ENCODE measurements at places on chromosomes 1 and 21. TPM values are rescaled to one million over a fixed set of nuclear protein-coding genes. Genes with fewer than 3 reads are reported as not detected.

The FCMR gene
- total RNA-seq, result not detected

DNA sequence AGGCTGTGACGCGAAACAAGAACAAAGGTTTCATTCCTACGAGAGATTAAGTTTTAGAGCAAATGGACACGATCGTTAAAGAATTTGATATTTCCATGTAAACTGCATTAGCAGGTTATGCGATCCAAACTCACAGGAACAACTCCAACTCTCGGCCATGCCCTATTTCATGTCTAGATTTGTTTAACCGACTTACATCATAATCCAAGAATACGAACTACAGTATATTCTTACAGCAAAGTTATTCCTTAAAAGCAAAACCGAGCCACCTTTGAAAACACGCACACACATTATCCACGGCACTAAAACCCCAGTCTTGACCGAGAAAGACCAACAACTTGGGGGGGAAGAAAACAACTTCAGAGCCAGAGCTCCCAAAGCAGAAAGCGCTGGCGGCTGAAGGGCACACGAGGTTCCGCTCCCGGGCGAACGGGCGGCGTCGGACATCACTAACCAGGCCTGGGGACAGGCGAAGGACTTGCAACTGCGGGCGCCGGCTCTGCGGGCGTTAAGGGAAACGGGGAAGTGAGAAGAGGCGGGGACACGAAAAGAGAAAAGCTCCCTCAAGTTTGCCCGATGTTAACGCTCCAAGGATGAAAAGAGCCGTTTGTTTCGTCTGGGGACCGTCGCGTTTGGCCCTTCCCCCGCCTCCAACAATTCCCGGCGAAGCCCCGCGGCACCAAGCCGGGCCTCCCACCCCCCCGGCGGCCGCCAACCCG is 690 bp downstream of the B3GALNT2 start:
- DNase-seq, result peak; percentile 36

DNA sequence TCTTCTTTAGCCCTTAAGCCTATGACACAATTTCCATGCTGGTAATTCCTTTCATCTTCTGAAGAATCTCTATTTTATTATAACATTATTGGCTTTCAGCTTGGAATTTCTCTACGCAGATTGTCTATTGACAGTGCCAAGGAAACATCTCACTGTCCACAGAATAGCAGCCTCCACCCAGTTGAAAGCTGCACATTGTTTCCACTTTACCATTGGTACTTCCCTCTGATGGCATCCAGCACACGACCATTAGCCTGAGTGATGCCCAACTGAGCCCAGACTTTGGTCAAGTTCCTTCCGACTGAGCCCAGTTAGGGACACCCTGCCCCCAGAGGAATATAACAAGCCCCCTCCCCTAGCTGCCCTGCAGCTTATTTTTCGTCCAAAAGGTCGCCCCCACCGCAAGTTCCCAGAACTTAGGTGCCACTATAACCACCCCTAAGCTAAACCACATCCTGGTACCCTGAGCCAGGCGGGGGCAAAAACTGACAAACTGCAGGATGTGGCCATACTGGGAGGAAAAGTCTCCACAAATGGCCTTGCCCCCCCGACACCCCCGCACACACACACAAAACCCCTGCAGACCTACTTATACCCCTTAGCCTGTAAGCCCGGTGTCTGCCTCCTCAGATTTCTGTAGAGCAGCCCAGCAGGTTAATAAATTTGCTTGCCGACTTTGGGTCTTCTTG is 13.2 kb downstream of the GBP5 start:
- no peak for DNase-seq

The TEDDM1 gene
- total RNA-seq, result not detected

DNA sequence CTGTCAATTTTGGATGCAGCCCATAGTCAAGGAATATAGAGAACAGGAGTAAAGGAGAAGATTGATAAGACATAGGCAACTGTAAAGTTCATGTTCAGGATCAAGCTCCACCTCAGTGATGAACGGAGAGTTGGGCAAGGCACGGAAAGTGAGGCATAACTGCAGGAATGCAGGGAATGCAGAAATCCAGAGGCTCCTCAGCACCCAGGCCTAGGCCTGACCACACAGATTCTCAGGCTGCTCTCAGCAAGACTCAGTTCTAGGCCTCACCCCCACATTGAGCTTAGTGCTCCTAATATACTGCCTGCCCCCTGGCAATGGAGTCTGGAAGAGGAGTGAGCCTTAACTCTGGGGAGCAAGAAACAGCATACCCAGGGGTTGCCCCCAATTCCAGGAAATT is 36.3 kb upstream of the S1PR1 start:
- peak; percentile 89 for DNase-seq

- no peak for DNase-seq
Observed at GRCh38 chr1:5245348-5245747, 590.9 kb downstream of the AJAP1 start.

The CASZ1 gene
- 0.11 TPM for total RNA-seq

The RAB42 gene
- 3.0 TPM for total RNA-seq

The DIO1 gene
- not detected for total RNA-seq

DNA sequence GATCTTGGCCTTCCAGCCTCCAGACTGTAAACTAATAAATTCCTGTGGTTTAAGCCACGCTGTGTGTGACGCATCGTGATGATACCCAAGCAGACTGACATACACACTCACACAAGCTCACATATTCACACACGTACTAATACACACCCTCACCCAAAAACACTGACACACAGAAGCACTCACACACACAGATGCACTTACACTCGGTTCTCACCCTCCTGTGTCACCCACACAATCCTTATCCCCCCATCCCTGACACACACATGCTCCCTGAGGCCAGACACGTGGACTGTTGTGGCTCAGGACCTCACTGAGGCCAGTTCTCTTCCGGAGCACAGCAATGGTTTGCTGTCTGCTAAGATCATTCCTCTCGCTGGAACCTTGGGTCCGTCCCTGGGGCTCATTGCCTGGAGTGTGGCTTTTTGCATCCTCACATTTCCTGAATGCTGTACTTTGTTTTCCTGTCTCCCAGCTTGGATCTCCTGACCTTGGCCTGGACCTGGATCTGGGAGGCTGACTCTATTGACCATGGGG is 76.9 kb upstream of the LYST start:
- peak; percentile 83 for DNase-seq

- no peak for DNase-seq
Observed at GRCh38 chr1:109279615-109280278, 3.2 kb downstream of the PSRC1 start.

DNA sequence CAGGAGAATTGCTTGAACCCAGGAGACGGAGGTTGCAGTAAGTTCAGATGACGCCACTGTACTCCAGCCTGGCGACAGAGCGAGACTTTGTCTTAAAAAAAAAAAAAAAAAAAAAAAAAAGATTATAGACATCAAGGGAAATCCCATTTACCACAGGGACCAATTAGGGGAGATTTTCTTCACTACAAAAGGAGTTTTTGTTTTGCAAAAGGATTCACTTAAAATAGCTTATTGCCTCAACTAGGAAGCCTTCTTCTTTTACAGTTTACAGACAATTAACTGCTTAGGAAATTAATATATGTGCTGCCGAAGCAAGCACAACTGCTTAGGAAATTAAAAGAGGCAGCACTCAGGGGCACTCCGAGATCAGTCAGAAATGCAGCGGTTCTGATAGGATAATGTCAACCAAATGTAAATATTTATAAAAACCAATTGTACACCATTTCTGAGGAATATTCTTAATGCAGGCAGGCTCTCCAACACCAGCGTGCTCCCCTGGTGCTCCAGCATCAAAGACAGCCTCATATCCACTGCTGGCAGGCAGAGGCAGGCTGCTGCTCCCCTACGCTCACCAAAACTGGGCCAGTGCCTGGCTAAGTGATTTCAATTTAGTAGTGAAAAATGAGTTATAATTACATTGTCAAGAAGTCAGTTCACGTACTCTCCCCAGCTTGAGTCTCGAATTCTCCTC is 107.9 kb upstream of the RAB4A start:
- DNase-seq, result no peak

DNA sequence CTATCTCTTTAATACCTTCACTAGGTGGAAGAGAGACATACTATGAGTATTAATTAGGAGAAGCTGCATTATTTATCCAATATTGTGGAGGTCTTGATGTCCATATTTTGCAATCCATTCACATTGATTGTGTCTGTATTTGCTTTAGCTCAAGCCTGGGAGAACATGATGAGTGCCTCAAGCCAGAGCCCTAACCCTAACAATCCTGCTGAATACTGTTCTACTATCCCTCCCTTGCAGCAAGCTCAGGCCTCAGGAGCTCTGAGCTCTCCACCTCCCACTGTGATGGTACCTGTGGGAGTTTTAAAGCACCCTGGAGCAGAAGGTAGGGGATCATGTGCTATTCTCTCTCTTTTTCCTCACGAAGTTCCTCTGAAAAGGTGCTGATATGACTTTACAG is 99.5 kb downstream of the CC2D1B start:
- DNase-seq, result no peak

- DNase-seq, result no peak
Observed at GRCh38 chr1:202624088-202624780, 86.0 kb downstream of the SYT2 start.

DNA sequence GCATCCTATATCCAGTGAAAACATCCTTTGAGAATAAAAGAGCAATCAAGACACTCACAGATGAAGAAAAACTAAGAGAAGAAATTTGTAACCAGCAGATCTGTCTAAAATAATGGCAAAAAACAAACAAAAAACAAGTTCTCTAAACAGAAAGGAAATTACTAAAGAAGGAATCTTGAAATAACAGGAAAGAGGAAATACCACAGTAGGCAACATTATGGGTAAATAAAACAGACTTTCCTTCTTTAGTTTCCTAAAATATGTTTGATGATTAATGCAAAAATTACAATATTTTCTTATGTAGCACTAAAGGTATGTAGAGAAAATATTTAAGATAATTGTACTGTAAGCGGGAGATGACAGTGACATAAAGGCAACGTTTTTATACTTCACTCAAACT is 23.5 kb downstream of the SLC19A1 start:
- DNase-seq, result no peak

GRCh38 chr1:199046618-199047017 is 407.8 kb downstream of the PTPRC start:
- DNase-seq, result no peak

The PGLYRP4 gene
- total RNA-seq, result not detected

The CFAP141 gene
- not detected for total RNA-seq

DNA sequence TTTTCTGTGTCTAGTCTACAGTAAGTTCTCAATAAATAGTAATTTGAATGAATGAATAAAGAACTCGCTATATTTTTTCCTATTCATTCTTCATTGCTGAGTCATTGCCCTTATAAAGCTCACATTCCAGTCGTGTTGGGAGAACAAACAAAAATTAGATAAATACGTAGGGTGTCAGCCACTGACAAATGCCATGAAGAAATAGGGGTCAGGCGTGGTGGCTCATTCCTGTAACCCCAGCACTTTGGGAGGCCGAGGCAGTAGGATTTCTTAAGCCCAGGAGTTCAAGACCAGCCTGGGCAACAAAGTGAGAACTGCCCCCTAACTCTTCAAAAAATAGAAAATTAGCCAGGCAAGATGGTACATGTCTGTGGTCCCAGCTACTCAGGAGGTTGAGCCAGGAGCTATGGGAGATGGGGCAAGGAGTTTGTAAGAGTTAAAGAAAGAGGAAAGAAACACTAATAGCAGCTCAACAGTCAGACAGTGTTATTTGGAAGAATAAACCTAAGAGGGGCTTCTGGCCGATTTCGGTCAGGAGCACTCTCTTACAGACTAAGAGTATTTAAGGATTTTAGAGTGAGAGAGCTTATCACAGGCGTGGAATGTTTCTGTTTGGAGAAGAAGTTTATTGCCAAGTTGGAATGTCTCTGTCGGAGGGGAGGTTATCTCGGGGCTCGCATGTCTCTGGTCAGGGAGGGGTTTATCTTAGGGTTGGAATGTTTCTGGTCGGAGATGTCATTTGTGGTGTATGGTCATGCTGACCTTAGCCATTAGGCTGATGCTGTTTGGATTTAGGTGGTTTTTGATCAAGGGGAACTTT is 1.8 kb upstream of the CHML start:
- peak; percentile 75 for DNase-seq
